ENCODE measurements at places on chromosomes 1 and 21.

DNA sequence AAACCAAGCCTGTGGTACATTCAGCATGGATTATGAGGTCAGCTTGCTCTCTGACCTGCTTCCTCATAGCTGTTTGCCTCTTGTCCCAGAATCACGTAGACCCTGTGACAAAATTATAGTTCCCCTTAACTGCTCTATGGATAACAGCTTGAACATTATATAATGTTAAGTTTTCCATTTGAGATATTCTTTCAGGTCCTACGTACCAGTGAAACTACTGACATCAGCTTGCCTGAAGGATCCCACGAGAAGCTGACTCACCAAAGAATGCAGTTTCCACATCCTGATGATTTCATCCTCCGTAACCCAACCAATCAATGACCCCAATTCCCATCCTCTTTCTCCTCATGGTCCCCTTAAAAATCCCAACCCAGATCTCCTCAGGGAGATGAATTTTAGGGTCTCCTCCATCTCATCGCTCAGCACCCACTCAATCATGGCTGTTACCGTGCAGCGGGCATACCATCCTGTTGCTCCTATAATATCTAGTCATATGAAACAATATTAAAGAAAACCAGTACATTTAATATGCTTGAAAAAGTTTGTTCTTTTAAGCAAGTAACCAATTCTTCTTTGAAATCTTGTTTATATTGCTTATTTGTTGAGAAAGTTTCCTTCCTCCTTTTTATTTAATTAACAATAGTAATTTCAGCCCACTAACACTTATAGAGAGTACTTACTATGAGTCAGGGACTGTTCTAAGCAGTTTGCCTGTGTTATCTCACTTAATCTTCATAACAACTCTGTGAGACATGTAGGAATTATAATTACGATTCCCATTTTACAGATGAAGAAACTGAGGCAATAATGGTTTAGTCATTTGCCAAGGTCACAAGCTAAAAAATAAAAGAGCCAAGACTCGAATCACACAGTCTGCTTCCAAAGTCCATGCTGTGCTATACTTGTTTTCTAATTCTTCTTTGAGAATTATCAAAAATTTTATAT is 27.4 kb downstream of the CHML start:
- peak; percentile 92 for DNase-seq
- H3K4me1 ChIP-seq: peaks cover 11% of the 10 kb centered on the region
- H3K27ac ChIP-seq: peak overlapping the region; percentile 65
- no peaks in the 10 kb centered on the region for H3K36me3 ChIP-seq
- no peaks in the 10 kb centered on the region for H3K27me3 ChIP-seq

- no peak overlapping the region for H3K4me3 ChIP-seq
- H3K27ac ChIP-seq: no peak overlapping the region
- DNase-seq: no peak
- H3K4me1 ChIP-seq: no peaks in the 10 kb centered on the region
- no peaks in the 10 kb centered on the region for H3K27me3 ChIP-seq
Measured at GRCh38 chr1:208683141-208683540, 439.0 kb upstream of the PLXNA2 start.

DNA sequence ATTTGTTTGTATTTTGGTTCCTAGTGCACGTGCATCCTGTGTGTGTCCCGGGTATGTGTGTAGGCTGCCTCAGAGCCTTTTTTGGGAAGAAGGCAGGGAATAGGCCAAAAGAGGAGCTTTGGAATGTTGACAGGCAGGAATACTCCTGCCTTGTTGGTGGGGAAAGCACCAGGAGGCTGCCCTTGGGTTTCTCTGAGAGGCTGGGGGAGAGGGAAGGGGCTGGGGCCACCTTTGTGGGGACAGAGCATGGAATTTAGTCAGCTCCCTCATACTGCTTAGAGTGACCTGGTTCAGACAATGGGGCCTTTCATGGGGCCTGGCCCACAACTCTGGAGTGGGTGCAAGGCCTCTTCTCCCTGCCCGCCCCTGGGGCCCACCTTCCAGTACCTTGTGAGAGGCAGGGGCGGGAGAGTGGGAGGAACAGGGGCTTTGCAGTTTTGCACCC is 31.3 kb downstream of the ACOT11 start:
- no peaks in the 10 kb centered on the region for H3K27me3 ChIP-seq
- H3K36me3 ChIP-seq: no peaks in the 10 kb centered on the region
- DNase-seq: no peak
- H3K4me1 ChIP-seq: no peaks in the 10 kb centered on the region
- H3K4me3 ChIP-seq: no peak overlapping the region

- H3K4me3 ChIP-seq: no peak overlapping the region
- H3K4me1 ChIP-seq: no peaks in the 10 kb centered on the region
- no peaks in the 10 kb centered on the region for H3K36me3 ChIP-seq
- H3K27ac ChIP-seq: no peak overlapping the region
Measured at GRCh38 chr21:31500071-31500470, 156.0 kb upstream of the TIAM1 start.
